ENCODE measurements at places on chromosomes 2 and 18. TPM values are rescaled to one million over a fixed set of nuclear protein-coding genes. Genes with fewer than 3 reads are reported as not detected.

GPR17 gene
- total RNA-seq, result not detected

DNA sequence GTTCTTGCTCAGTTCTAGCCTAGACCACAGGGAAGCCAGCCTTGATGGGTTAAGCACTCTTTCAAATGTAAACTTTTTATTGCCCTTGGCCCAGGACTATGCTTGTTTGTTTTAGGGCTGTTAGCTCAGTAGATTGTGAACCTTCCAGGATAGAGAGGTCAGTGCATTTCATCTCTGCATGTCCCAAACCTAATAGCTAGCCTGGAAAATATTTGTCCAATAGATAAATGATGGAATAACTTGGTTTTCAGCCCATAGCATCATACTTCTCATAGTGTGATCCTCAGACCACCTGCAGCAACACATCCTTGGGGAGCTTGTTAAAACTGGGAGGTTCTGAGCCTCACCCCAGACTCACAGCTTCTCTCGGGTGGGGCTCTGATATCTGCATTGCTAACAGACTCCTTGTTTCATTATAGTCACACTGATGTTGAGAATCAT is 59.8 kb downstream of the TRIB2 start:
- no peaks in the 10 kb centered on the region for H3K36me3 ChIP-seq
- no peaks in the 10 kb centered on the region for H3K4me1 ChIP-seq
- DNase-seq, result no peak

DNA sequence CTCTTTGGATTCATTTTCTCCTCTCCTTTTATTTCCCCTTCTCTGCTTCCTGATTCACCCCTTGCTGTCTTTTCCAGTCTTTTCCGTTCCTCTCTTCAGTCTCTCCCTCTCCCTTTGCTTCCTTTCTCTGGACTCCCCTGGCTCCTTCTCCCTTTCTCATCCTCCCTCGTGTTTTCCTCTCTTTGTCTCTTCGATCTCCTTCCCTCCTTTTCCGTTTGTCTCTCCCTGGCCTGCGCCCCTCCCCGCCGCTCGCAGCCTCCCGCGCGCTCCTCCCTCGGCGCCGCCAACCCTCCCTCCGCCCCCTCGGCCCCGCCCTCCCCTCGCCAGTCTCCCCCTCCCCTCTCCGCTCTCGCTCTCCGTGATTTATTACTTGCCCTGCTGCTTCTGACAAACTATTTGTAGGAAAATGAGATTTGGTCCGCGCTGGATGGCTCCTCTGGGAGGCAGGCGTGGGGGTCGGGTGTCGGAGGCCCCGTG is 46.0 kb upstream of the PAX8 start:
- H3K4me1 ChIP-seq, result no peaks in the 10 kb centered on the region
- H3K4me3 ChIP-seq, result peak overlapping the region; percentile 31
- no peaks in the 10 kb centered on the region for H3K27me3 ChIP-seq
- no peaks in the 10 kb centered on the region for H3K36me3 ChIP-seq
- H3K27ac ChIP-seq, result peak overlapping the region; percentile 76

GRCh38 chr18:5388896-5389295 is 93.4 kb upstream of the ZBTB14 start:
- no peaks in the 10 kb centered on the region for H3K27me3 ChIP-seq
- no peak overlapping the region for H3K27ac ChIP-seq
- DNase-seq, result no peak
- H3K4me1 ChIP-seq, result no peaks in the 10 kb centered on the region

DNA sequence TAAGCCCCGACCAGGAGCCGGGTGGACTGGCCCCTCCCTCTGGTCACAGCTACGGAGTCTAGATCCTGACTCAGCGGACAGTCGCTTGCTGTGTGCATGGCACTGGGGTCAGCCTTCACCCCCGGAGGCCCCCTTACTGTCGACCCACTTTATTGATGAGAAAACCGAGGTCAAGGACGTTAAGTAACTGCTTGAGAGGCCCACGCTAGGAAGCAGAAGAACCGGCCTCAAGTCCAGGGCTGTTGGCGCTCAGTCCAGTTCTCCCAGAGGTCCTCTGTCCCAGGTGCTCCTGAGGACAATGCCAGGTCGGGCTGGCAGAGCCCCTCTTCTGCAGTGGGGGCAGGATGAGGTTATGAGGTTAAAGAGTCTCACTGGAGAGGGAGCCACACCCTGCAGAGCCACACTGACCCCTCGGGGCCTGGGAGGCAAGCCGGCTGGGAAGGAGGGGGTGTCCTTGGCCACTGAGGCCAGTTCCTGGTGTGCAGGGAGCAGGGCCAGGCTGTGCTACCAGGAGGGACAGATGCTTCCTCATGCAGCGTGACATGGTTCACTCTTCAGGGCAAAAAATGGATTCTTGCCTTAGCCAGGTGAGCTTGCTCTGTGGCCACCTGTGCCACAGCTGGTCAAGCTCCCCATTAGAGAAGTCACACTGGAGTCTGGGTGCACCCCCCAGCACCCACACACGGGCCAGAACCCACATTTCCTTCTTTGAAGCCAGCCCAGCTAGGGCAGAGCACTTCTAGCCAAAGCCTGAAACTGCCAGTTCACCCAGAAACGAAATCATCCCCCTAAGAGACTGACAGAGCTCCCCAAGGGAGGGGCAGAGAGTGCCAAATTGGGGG is 47.3 kb upstream of the HPCAL1 start:
- H3K4me3 ChIP-seq, result no peak overlapping the region
- no peak overlapping the region for H3K27ac ChIP-seq
- no peaks in the 10 kb centered on the region for H3K27me3 ChIP-seq
- no peak for DNase-seq
- no peaks in the 10 kb centered on the region for H3K36me3 ChIP-seq

ZNF385B gene
- 3.4 TPM for total RNA-seq

WNT6 gene
- total RNA-seq, result 3.3 TPM

DYNAP gene
- total RNA-seq, result not detected

DNA sequence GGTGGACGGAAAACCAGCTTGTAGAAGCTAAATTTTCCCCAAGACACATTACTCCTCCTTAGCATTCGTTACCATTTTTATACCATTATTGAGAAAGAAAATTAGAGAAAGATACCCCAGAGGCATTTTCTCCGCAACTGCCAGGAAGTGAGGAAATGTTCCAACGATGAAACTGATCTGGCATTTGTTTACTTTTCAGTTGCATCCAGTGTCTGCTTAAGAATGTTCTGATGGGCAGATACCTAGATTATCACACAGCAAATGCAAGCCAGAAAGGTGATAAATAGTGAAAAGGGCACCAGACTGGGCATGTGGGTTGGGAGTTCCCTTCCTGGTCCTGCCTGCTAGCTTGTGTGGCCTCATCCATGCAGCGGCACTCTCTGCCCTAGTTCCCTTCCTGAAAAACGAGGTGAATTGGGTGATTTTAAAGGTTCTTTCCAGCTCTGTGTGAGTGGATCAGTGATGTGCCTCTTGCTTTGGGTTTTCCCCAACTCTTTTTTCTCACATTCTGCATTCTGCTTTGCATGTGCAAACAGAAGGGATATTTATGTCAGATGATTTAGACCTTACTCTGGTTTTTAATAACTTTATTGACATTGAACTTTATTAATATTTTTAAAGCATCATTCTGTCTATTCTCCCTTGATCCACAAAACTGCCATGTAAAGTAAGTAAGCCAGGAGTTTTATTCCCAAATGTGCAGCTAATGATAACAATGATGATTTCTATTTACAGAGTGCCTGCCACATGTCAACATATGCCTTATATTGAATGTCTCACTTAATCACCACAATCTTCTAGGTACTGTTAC is 139.6 kb downstream of the INSIG2 start:
- no peaks in the 10 kb centered on the region for H3K4me1 ChIP-seq
- no peak overlapping the region for H3K27ac ChIP-seq

DNA sequence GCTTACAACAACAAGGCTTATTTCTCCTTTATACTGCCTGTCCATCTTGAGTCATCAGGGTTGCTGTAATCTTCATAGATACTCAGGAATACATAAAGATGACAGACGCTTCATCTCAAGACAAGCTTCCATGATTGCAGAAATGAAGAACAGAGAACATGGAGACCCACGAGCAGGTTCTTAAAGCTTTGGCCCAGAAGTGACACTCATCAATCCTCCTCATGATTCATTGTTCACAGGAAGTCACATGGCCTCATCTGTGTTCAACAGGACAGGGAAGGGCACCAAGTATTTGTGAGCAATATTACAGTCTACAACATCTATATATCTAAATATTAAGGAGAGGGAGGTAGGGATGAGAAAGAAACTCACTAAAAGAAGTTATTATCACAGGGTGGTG is 36.5 kb upstream of the PGAP1 start:
- H3K4me3 ChIP-seq, result no peak overlapping the region
- no peak overlapping the region for H3K27ac ChIP-seq
- no peak for DNase-seq
- H3K4me1 ChIP-seq, result no peaks in the 10 kb centered on the region

TSPYL6 gene
- total RNA-seq, result not detected

GRCh38 chr2:142878031-142878678 is 691 bp downstream of the KYNU start:
- H3K27ac ChIP-seq, result no peak overlapping the region
- no peaks in the 10 kb centered on the region for H3K27me3 ChIP-seq
- peak overlapping the region; percentile 2 for H3K4me3 ChIP-seq
- no peaks in the 10 kb centered on the region for H3K36me3 ChIP-seq

G6PC2 gene
- not detected for total RNA-seq

DNA sequence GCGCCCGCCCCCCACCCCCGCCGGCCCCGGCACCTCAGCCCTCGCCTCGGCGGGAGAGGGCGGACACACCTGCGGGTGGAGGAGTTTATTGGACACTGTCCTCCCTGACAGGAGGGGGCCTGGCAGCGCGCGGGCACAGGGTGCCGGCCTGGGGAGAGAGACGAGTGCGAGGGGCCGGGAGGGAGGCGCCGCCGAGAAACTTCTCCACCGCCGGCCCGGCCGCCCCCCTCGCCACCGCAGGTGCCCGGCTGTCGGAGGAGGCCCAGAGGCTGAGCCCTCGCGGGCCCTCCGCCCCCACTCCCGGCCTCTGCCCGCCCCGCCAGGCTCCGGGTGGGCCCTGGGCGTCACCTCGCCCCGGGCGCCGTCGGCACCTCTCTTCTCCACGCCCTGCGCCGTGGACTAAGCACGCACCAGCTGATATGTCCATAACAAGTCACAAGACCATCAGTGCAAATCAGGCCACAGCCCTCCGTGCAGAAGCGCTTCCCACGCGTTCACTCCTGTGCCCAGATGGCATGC is 311.3 kb downstream of the CELF4 start:
- no peak overlapping the region for H3K27ac ChIP-seq
- no peak for DNase-seq
- H3K36me3 ChIP-seq, result no peaks in the 10 kb centered on the region
- H3K4me1 ChIP-seq, result no peaks in the 10 kb centered on the region

DNA sequence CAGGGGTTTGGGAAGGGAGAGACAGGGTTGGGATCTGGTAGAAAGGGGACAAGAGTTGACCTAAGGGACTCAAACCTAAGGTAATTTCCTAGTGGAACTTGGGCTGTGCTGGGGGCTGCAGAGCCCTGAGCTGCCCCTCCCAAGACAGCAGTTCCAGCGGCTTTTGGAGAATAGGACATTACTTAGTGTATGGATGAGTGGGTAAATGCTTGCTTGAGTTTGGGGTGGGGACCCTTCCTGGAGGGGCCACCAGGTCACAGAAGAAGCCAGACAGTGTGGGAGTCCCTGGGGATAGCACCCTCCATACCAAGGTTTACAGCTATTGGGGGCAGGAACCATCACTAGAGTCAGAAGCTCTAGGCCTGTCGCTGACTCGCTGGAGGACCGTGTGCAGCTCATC is 111.5 kb downstream of the CAPN13 start:
- H3K27ac ChIP-seq, result no peak overlapping the region
- no peaks in the 10 kb centered on the region for H3K4me1 ChIP-seq
- no peaks in the 10 kb centered on the region for H3K36me3 ChIP-seq
- H3K27me3 ChIP-seq, result no peaks in the 10 kb centered on the region
- DNase-seq, result no peak
- no peak overlapping the region for H3K4me3 ChIP-seq

- peaks cover 6% of the 10 kb centered on the region for H3K4me1 ChIP-seq
- DNase-seq, result no peak
- no peaks in the 10 kb centered on the region for H3K36me3 ChIP-seq
- H3K27me3 ChIP-seq, result no peaks in the 10 kb centered on the region
- no peak overlapping the region for H3K4me3 ChIP-seq
- H3K27ac ChIP-seq, result no peak overlapping the region
Measured at GRCh38 chr2:235497096-235497495, 3.3 kb downstream of the AGAP1 start.

CLEC4F gene
- total RNA-seq, result not detected

DNA sequence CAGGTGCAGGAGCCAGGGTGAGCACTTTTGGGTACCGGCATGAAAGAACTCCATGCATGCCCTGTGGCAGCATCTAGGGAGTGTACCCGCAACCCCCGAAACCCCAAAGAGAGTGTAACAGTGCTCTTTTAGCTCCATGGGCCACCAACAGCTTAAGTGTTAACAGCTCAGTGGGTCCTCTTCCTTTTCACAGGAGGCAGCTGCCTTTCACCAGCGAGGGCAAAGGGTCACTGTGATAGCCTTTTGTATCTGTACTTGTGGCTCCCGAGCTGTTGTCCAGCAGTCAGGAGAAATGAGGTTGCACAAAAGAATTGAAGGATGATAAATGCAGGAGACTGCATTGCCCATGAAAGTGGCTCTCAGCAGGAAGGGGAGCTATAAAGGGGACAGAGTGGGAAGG is 1166.3 kb upstream of the ACVR2A start:
- H3K4me3 ChIP-seq, result no peak overlapping the region
- H3K27me3 ChIP-seq, result no peaks in the 10 kb centered on the region
- no peak overlapping the region for H3K27ac ChIP-seq
- H3K36me3 ChIP-seq, result no peaks in the 10 kb centered on the region
- H3K4me1 ChIP-seq, result no peaks in the 10 kb centered on the region
- DNase-seq, result no peak

GRCh38 chr2:64655018-64655664 is 1.4 kb upstream of the SERTAD2 start:
- H3K36me3 ChIP-seq, result no peaks in the 10 kb centered on the region
- H3K4me3 ChIP-seq, result peak overlapping the region; percentile 97
- H3K4me1 ChIP-seq, result peaks cover 21% of the 10 kb centered on the region
- no peak for DNase-seq

DRC1 gene
- total RNA-seq, result not detected

CMPK2 gene
- 4.2 TPM for total RNA-seq

DNA sequence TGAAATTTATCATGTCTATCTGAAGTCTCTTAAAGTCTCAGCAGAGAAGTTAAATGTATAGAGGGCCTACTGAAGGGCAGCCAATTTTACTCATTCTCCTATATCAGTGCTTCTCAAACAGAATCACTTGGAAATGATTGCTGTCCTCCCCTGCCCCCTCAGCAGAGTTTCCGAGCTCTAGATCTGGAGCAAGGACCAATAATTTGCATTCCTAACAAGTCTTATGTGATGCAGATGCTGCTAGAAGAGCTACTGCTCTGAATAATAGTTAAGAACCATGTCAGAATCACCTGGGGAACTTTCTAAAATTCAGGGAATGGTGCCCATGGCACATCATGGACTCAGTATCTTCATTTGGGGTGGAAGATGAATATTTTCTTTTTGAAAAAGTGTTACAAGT is 105.6 kb upstream of the EPHA4 start:
- H3K4me3 ChIP-seq, result no peak overlapping the region
- H3K4me1 ChIP-seq, result no peaks in the 10 kb centered on the region
- H3K36me3 ChIP-seq, result no peaks in the 10 kb centered on the region
- H3K27me3 ChIP-seq, result no peaks in the 10 kb centered on the region

GRCh38 chr2:217038001-217038400 is 178.1 kb upstream of the TNP1 start:
- no peak overlapping the region for H3K27ac ChIP-seq
- H3K36me3 ChIP-seq, result no peaks in the 10 kb centered on the region
- no peak for DNase-seq
- H3K27me3 ChIP-seq, result no peaks in the 10 kb centered on the region
- H3K4me3 ChIP-seq, result no peak overlapping the region

GRCh38 chr2:96702098-96702785 is 37.6 kb downstream of the LMAN2L start:
- H3K27me3 ChIP-seq, result no peaks in the 10 kb centered on the region
- H3K27ac ChIP-seq, result no peak overlapping the region
- no peak for DNase-seq

- no peak overlapping the region for H3K4me3 ChIP-seq
- DNase-seq, result no peak
- H3K4me1 ChIP-seq, result no peaks in the 10 kb centered on the region
- H3K27ac ChIP-seq, result no peak overlapping the region
- no peaks in the 10 kb centered on the region for H3K27me3 ChIP-seq
Measured at GRCh38 chr2:221447310-221447709, 124.8 kb downstream of the EPHA4 start.
